ENCODE measurements at places on chromosomes 3 and 15.

- DNase-seq = no peak
Measured at GRCh38 chr15:88215066-88215648, 41.4 kb downstream of the NTRK3 start.

DNA sequence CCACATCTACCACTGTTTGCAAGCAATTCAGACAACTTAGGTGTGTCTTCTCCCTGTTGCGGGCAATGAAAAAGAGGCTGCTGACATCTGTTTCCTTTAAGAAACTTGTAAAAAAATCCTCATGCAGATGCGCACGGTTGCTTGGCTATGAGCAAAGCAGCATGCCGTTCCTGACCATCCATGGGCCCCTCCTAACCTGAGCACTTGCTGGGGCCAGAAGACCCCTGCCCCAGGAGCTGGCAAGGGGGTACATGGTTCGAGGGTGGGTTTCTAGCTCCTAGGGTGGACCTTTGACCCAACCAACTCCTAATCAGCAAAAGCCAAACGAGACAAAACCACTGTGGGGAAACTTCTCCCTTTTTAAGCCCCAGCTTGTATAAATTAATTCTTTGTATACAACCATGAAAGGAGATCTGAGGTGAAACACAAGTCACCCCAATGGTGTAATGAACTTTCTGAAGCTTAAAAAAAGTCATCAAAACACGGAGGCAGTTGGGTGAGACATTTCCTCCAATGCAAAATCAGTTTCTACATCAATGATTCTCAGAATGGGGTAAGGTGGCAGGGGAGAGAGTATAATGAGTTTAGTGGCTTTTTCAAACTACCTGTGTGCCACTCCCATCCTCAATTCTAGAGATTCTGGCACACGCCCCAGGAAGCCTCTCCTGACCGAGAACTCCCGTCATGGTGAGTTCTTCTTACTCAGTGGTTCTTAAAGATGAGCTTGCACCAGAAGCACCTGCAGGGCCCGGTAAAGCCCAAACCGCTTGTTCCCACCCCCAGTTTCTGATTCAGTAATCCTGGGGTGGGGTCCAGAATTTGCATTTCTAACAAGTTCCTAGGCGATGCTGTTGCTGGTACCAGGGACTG, 44.1 kb downstream of the CPN2 start:
- no peak for DNase-seq

- no peak for DNase-seq
Measured at GRCh38 chr3:64792445-64792844, 104.6 kb upstream of the ADAMTS9 start.

- no peak for DNase-seq
Measured at GRCh38 chr15:51234176-51234927, 104.0 kb downstream of the CYP19A1 start.

- DNase-seq = no peak
Measured at GRCh38 chr3:85482213-85482490, 523.4 kb downstream of the CADM2 start.

Data from stimulated activated CD4-positive, alpha-beta T cell treated with anti-CD3 and anti-CD28 coated beads, TNF-alpha, amount 100 ng/mL, for 48 hours (primary cell).